ENCODE measurements at places on chromosomes 6 and 20. TPM values are rescaled to one million over a fixed set of nuclear protein-coding genes. Genes with fewer than 3 reads are reported as not detected.

Gene KIZ
- polyA plus RNA-seq, result 7.1 TPM

Gene CENPW
- 35.0 TPM for polyA plus RNA-seq

Gene TBX18
- 20.8 TPM for polyA plus RNA-seq

Gene CALHM4
- not detected for polyA plus RNA-seq

Gene LY6G5B
- polyA plus RNA-seq, result 9.0 TPM

Gene QRSL1
- 11.5 TPM for polyA plus RNA-seq

Gene HEY2
- polyA plus RNA-seq, result not detected

Gene PAQR8
- 0.50 TPM for polyA plus RNA-seq

Gene PTCRA
- not detected for polyA plus RNA-seq

Gene MAP7
- polyA plus RNA-seq, result 49.5 TPM

Gene HIVEP2
- 1.8 TPM for polyA plus RNA-seq

Gene HLA-G
- polyA plus RNA-seq, result not detected

Gene FAM217A
- not detected for polyA plus RNA-seq

Gene SLC22A7
- not detected for polyA plus RNA-seq

Gene OR2B6
- 0.18 TPM for polyA plus RNA-seq

Gene GSTA3
- polyA plus RNA-seq, result not detected

Gene ADGB
- polyA plus RNA-seq, result not detected

Gene FBXO30
- 8.0 TPM for polyA plus RNA-seq
